ENCODE measurements at places on chromosomes 3 and 15.

GRCh38 chr3:116442331-116443021 is 2.8 kb downstream of the LSAMP start:
- no peak for DNase-seq

DNA sequence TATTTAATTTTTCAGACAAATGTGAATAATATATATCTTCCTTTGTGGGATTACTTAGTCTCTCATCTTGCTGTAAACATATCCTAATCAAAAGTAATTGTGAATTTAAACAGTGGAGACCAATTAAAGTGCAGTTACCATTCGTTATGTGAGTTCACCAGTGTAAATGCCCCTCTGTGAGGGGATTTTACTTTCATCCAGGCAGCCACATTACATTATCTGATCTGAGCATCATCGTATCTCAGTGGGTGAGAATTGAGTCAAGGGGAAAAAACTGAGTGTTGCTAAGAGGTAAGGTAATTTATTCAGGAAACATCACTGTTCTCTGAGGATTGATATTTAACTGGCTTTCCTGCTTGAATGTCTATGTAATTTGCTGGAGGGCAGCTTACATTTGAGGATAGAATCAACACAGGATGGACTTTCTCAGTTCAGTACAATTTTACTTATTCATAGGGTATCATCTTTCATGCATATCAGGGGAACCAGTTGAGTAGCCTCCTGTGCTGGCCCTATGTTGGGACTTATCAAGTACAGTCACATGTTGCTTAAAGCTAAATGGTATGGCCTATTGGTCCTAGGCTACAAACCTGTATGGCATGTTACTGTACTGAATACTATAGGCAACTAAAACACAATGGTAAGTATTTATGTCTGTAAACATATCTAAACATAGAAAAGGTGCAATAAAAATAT is 219.7 kb downstream of the CD47 start:
- no peak for DNase-seq

DNA sequence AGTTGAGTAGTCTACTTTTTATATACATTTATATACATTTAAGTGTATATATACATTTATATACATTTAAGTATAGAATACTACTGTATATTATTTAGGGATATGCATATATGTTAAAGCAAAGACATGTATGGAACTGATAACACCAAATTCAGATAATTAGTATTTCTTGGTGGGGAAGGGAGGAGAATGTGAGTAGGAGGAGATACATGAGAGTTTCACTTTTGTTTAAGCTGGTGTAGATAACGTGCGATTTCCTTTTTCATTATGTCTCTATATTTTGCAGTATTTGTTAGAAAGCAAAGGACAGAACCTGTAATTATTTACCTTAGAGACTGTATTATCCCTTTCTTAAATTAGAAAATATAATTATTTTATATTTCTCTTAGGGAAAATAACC is 16.6 kb upstream of the NIT2 start:
- DNase-seq, result peak; percentile 61

- no peak for DNase-seq
Measured at GRCh38 chr3:99927671-99928457, 110.2 kb downstream of the CMSS1 start.

DNA sequence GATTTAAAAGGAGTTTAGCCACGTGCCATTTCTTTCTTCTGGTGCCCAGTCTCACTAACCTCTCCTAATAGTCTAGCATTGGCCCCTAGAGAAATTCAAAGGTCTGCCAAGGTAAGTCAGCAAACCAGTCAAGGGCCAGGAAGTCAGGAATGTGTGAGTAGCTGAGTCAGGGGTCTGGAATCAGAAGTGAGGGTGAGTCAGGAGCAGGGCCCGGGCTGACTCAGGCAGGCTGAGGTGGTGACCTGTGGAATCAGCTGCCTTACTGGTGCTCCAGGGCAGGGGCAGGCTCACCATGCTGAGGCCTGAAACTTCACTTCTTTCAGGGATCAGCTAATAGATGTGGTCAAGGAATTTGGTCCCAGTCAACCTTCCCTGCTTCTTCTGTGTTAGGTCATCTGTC is 105.8 kb upstream of the MYZAP start:
- no peak for DNase-seq

- DNase-seq, result no peak
Measured at GRCh38 chr15:71732636-71733035, 77.7 kb upstream of the NR2E3 start.

- DNase-seq, result peak; percentile 82
Measured at GRCh38 chr15:34366271-34367065, 528 bp downstream of the LPCAT4 start.

Data from hematopoietic multipotent progenitor cell treated with erythropoietin and hydrocortisone succinate and interleukin-3 and kit ligand, for 6 days (in vitro differentiated cells).